Chondrocyte (in vitro differentiated cells): ENCODE measurements at places on chromosomes 7 and 10. TPM values are rescaled to one million over a fixed set of nuclear protein-coding genes. Genes with fewer than 3 reads are reported as not detected.

SMIM30 gene
- total RNA-seq = 33.6 to 48.5 TPM (median 37.0 TPM) in 3 replicates

ADIRF gene
- total RNA-seq = 0.54 to 0.65 TPM in 2 of 3 replicates, not detected in the other

ITIH2 gene
- total RNA-seq = 0.87 TPM in 1 of 3 replicates, not detected in the others

KIF11 gene
- 6.6 to 9.9 TPM (median 7.1 TPM) in 3 replicates for total RNA-seq

MMP21 gene
- total RNA-seq = not detected in 3 replicates

VCL gene
- 429 to 498 TPM (median 485 TPM) in 3 replicates for total RNA-seq

ITGB8 gene
- 0.40 to 1.3 TPM (median 0.56 TPM) in 3 replicates for total RNA-seq

CLCN1 gene
- not detected in 3 replicates for total RNA-seq

NACAD gene
- 12.4 to 21.9 TPM (median 19.0 TPM) in 3 replicates for total RNA-seq
